ENCODE measurements at places on chromosomes 6 and 20. TPM values are rescaled to one million over a fixed set of nuclear protein-coding genes. Genes with fewer than 3 reads are reported as not detected.

TBP gene
- total RNA-seq, result 11.9 TPM

MOG gene
- not detected for total RNA-seq

PNISR gene
- total RNA-seq, result 104 TPM

ZSWIM3 gene
- 4.7 TPM for total RNA-seq

COL20A1 gene
- 0.14 TPM for total RNA-seq

EIF2S2 gene
- total RNA-seq, result 36.7 TPM

PRSS16 gene
- total RNA-seq, result 35.1 TPM

BHLHE23 gene
- not detected for total RNA-seq

GPX5 gene
- total RNA-seq, result not detected

EYA4 gene
- total RNA-seq, result 0.17 TPM

PAX1 gene
- total RNA-seq, result not detected

GUCA1A gene
- total RNA-seq, result not detected

ENPP5 gene
- 21.5 TPM for total RNA-seq

RIPOR3 gene
- 6.4 TPM for total RNA-seq

DLK2 gene
- total RNA-seq, result 0.37 TPM

SLC26A8 gene
- total RNA-seq, result not detected

MYB gene
- total RNA-seq, result 2.0 TPM

DNAH8 gene
- total RNA-seq, result 0.03 TPM

TP53INP2 gene
- 59.1 TPM for total RNA-seq

CLPSL1 gene
- total RNA-seq, result 0.49 TPM

B4GALT5 gene
- 62.2 TPM for total RNA-seq

ZNF133 gene
- 12.7 TPM for total RNA-seq

RTEL1 gene
- total RNA-seq, result 30.2 TPM

LST1 gene
- 18.4 TPM for total RNA-seq

GATA5 gene
- 8.7 TPM for total RNA-seq

ARG1 gene
- total RNA-seq, result 0.89 TPM

WFDC2 gene
- 144 TPM for total RNA-seq

SCRT2 gene
- total RNA-seq, result not detected

LRRN4 gene
- total RNA-seq, result 0.43 TPM

SPATA2 gene
- 13.4 TPM for total RNA-seq

BPI gene
- 0.72 TPM for total RNA-seq

ATP6V1G2 gene
- total RNA-seq, result 4.1 TPM

PPP1R3G gene
- total RNA-seq, result 2.8 TPM

FRS3 gene
- total RNA-seq, result 6.3 TPM

PDRG1 gene
- total RNA-seq, result 12.1 TPM

FAM217A gene
- 0.09 TPM for total RNA-seq

ZSCAN16 gene
- total RNA-seq, result 5.8 TPM

RIMS4 gene
- total RNA-seq, result 0.06 TPM

GPR63 gene
- total RNA-seq, result 1.6 TPM

CST2 gene
- total RNA-seq, result not detected

CENPQ gene
- 3.5 TPM for total RNA-seq

FAXC gene
- total RNA-seq, result 7.3 TPM

HLA-DRB5 gene
- total RNA-seq, result 48.0 TPM

USP49 gene
- total RNA-seq, result 3.3 TPM

PANK2 gene
- 32.5 TPM for total RNA-seq

TPX2 gene
- 2.6 TPM for total RNA-seq

DPPA5 gene
- not detected for total RNA-seq

ARID1B gene
- total RNA-seq, result 101 TPM
